ENCODE measurements at places on chromosomes 11 and 22.

- no peak for DNase-seq
Measured at GRCh38 chr11:44985721-44986120, 35.0 kb upstream of the TP53I11 start.

DNA sequence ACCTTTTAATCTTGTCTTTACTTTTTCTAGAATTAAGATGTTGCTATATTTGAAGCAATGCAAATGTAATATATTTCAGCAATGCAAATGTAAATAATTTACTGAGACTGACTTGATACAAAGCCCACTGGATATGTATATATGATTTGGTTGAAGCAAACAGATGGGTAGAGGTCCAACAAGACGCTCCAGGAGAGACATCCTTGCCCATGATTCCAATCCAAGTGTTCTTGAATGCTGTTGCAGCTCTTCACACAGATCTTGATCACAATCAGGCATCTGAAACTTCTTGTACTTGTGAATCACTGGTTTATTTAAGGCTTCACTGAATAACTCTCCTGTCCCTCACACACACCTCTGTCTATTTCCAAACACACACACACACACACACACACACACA is 507.0 kb downstream of the LRRC4C start:
- no peak for DNase-seq

DNA sequence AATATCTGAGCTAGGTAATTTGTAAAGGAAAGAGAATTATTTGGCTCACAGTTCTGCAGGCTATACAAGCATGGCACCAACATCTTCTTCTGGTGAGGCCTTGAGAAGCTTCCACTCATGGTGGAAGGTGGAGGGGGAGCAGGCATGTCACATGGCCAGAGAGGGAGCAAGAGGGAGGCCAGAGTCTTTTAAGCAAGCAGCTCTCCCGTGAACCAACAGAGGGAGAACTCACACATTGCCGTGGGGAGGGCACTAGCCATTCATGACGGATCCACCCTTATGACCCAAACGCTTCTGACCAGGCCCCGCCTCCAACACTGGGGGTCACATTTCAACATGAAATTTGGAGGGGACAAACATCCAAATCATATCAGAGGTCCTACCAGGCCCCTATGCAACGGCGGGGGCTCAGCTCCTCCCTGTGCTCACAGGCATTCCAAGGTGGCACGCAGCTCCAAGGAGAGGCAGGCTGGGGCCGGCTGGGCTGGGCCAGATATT is 4.6 kb downstream of the C11orf96 start:
- peak; percentile 7 for DNase-seq

DNA sequence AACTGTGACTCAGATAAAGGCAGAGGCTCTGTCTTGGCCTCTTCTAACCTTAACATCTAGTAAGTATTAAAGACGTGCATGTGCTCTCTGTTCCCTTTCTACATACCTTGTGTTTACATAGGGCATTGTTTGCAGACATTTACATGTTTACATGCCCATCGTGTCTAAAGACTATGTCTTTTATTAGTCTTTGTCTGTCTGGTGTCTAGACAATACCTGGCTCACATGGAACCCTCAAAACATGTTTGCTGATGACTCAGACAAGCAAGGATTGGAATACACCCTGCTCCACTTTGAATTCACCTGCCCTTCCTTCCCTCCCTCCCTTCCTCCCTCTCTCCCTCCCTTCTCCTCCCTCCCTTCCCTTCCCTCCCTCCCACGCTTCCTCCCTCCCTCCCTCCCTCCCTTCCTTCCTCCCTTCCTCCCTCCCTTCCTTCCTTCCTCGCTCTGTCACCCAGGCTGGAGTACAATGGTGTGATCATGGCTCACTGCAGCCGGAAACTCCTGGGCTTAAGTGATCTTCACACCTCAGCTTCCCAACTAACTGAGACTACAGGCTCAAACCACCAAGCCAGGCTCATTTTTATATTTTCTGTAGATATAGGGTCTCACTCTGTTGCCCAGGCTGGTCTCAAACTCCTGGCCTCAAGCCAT is 23.7 kb upstream of the SORL1-AS1 start:
- no peak for DNase-seq

- DNase-seq, result no peak
Measured at GRCh38 chr11:11533751-11534150, 88.1 kb downstream of the GALNT18 start.

- DNase-seq, result peak; percentile 16
Measured at GRCh38 chr22:31346733-31347250, 646 bp upstream of the PATZ1 start.

GRCh38 chr11:97786961-97787360 is 1233.8 kb upstream of the CNTN5 start:
- DNase-seq, result no peak

- no peak for DNase-seq
Measured at GRCh38 chr11:60705895-60706294, 6.5 kb downstream of the MS4A8 start.

GRCh38 chr11:1628506-1629325 is 859 bp upstream of the KRTAP5-5 start:
- DNase-seq, result peak; percentile 73

GRCh38 chr11:122821169-122821568 is 17.1 kb upstream of the CRTAM start:
- DNase-seq, result no peak

GRCh38 chr22:24450610-24451009 is 23.2 kb downstream of the ADORA2A start:
- no peak for DNase-seq

GRCh38 chr11:94194712-94195111 is 66.1 kb downstream of the PANX1 start:
- DNase-seq, result no peak

DNA sequence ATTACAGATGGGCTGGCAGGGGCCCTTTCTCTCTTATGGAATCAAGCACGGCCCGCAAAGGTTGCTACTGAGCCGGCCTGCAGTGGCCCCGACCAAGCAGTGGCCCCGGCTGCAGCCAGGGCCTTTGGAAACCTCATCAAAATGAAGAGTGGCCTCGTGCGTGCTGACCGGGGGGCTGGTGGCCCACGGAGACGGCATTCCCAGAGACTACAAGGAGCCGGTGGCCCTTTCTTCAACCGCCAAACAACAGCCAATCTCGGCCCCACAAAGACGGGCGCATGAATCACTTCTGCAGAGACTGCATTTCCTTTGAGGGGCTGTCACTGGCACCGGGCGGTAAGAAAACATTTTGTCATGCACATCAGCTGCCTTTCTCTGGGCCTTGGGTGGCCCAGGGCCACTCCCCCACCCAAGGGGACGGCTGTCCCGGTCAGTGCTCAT is 43.1 kb upstream of the FGF3 start:
- DNase-seq, result no peak

DNA sequence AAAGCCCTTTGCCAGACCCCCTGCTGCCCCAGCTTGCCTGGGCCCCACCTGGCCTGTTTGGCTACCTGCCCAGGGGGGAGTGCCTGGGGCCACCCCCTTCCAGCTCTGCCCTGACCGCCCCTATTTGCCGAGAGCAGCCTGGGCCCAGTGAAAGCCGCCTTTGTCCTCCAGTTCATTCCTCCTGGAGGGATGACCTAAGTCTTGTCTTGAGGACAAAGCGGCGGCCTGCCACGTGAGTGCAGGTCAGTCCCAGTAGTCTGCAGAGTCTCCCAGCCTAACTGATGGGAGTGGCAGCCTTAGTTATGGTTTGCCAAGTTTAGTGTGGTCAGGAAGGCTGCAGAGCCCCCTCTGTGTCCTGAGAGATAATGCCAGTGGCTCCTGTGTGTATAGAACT is 115.9 kb upstream of the CRYBB3 start:
- DNase-seq, result no peak

DNA sequence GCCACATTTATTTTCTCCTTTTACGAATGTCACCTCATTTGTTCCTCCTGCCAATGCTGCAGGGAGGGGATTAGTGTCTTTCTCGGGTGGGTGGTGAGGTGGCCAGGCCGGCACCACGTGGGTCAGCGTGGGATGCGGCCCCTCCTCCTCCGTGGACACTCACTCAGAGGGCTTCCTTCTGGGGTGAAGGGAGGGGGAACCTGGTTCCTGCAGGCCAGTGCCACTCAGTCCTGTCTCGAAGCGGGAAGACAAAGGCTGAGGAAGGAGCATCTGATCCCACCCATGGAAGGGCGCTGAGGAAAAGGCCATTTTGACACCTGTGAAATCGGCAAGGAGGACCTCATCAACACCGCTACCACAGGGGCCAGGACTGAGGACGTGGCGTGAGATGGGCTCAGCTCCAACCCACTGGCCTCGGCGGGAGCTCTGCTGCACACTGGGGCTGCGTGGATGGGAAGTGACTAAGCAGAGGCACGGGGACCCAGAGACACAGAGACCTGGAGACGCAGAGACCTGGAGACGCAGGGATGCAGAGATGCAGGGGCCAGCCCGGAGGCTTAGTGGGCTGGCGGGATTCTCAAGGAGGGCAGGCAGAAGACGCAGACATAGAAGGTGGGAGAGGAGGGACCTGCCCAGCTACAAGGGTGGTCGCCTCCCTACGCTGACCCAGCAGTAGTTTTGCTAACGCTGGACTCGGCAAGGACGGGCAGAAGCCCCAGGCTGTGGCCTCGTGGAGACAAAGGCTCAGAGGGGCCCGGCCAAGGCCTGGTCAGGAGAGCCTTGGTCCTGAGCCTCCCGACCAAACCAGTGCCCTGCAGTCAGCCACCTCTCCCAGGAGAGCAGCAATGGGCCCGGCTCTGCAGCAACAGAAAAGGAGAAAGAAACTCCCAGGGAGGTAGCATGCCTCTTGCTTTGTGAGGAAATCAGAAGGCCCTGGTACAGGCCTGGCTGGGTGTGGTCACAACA is 1071.2 kb downstream of the BRD1 start:
- DNase-seq, result no peak

- DNase-seq, result no peak
Measured at GRCh38 chr22:50640857-50641647, 13.1 kb upstream of the ARSA start.

- DNase-seq, result no peak
Measured at GRCh38 chr11:20088397-20089225, 71.7 kb downstream of the DBX1 start.

Data from suppressor macrophage (primary cell).